GM10248 (cell line): ENCODE measurements at places on chromosomes 5 and 9.

- DNase-seq = no peak
Measured at GRCh38 chr5:136425921-136426320, 60.6 kb upstream of the TRPC7 start.

- no peak for DNase-seq
Measured at GRCh38 chr5:153655201-153655510, 164.7 kb downstream of the GRIA1 start.

- no peak for DNase-seq
Measured at GRCh38 chr9:135080286-135081263, 6.9 kb upstream of the OLFM1 start.

GRCh38 chr5:138241688-138242571 is 28.8 kb upstream of the CDC23 start:
- peak; percentile 37 for DNase-seq

GRCh38 chr5:139110526-139111168 is 87.5 kb downstream of the SIL1 start:
- no peak for DNase-seq

- no peak for DNase-seq
Measured at GRCh38 chr5:96747720-96748119, 60.0 kb downstream of the ERAP1 start.

DNA sequence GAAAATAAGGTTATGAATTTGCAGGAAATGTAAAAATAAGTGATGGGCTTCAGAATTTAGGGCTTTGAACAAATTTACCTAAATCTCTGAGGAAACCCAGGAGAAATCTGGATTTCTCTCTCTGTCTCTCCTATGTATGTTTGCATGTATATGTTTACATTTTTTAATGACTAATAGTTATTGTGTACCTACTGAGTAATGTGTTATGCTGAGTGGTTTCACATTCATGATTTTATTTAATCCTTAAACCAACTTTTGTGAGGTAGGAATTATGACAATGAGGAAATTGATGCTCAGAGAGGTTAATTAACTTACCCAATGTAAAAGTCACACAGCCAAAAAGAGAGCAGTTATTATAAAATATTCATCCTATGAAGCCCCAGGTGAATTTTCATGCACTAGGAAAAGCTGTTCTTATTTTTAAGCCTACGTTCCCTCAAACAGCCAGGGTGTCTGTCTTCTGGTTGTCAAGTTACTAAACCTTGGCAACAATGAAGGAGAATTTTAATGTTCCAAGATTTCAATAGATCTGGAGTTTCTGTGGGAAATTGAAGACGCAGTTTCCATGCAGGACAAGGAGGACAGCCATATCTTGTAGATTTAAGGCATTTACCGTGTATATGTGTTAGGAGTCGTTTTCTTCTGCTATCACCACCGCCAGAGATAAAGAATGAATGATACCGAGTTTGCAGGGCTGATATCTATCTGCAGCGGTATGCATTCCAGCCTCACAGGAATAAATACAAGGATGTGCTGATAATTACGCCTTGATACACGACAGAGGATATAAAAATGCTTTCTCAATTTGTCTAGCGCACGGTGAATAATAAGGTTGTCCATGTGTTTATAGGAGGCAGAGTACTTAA is 484.8 kb downstream of the ZSWIM6 start:
- no peak for DNase-seq

GRCh38 chr9:69689991-69690538 is 17.9 kb upstream of the APBA1 start:
- no peak for DNase-seq

- DNase-seq = no peak
Measured at GRCh38 chr5:118042076-118042475, 946.3 kb downstream of the DTWD2 start.

DNA sequence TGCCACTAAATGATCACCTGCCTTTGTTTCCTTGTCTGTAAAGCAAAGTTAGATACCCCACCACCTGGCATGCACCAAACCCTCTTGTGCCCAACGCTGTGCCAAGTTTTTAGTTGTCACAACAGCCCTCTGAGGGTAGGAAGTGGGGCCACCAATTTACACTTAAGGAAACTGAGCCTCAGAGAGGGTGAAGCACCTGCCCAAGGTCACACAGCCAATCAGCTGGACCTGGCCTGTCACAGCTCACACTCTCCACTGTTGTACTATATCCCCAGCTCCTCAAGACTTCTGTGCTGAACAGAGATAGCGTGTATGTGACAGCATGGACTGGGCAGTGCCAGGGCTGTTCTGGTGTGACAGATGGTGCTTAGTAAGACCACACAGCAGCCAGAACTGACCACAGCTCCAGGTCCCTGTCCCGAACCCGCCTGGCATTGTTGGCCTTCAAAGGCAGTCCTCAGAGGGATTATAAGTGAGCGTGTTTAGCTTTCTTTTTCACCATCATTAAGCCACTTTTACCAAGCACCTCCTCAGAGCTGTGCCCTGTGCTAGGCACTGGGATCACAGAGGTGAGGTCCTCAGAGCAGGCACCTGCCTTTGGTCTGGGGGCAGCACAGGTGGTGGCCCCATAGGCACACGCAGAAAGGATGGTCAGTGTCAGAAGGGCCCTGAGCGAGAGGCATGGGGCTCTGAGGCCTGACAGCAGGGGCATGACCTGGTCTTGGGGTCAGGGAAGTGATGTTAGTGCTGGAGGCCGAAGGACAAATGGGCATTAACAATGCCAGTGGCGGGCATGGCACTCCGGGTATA is 71.1 kb downstream of the COL27A1 start:
- no peak for DNase-seq

DNA sequence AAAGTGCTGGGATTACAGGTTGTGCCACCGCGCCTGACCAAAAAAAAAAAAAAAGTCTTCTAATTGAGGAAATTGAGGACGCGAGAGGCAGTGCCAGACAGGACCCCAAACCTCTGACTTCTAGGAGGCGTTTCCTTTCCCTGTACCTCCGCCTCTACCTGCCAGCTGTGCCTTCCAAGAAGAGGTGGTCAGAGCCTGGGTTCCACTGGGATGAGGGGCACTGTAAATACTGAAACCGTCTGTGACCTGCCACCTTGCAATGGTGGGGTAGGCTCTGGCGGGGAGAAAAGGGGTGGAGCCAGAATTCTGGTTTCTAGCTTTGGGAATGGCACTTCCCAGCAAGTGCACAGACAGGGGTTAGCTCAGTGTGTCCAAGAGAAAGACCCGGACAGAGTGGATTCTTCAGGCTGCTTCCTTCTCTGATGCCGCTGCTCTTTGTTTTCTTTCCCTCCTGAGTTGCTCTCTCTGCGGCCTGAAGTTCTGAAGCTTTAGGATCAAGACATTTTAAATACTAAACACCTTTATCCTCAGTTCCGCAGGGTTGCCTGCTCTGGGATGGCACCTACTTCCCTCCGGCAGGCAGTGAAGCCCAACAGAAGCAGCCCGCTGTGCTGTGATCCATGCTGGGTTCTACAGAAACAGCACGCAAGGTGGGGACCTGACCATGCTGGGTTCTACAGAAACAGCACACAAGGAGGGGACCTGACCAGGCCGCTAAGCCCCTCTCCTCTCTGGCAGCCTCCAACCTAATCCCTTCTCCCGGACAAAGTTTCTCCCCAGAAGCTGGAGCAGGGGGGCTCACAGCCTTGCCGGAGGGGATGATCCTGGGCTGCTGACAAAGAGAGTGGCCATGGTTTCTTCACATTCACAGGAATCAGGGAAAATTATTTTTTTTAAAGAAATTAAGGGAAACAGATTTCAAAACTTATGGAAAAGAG is 65.2 kb downstream of the OTULIN start:
- no peak for DNase-seq

- no peak for DNase-seq
Measured at GRCh38 chr5:135271533-135272310, 127.3 kb downstream of the MACROH2A1 start.

DNA sequence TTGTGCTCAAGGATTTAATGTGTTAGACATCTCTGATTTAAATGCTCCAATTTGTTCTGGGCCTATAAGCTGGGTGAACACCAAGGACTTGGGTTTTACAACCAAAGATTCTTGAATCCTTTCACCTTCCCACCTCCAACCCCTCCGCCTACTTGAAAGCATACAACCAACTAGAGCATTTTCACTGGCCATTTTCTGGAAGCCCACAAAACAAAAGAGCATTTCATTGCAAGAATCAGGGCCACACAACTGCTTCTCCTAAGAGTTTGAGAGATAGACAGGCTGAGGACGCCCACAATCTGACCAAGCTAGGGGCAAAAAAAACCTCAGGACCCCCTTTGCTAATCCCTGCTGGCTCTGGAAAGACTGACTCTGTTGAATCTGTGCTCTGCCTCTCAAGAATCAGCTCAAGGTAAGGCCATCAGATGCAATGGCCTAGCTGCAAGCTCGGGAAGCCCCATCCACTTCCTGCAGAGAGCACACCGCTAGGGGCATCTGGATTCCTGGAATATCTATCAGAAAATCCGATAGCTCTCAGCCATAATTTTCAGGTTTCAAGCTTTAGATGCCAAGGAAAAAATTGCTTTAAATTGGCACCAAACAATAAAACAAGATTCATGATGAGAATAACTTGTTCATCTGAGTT is 57.7 kb downstream of the RETREG1 start:
- DNase-seq = no peak

- no peak for DNase-seq
Measured at GRCh38 chr5:166505067-166505466, 1786.4 kb upstream of the WWC1 start.

DNA sequence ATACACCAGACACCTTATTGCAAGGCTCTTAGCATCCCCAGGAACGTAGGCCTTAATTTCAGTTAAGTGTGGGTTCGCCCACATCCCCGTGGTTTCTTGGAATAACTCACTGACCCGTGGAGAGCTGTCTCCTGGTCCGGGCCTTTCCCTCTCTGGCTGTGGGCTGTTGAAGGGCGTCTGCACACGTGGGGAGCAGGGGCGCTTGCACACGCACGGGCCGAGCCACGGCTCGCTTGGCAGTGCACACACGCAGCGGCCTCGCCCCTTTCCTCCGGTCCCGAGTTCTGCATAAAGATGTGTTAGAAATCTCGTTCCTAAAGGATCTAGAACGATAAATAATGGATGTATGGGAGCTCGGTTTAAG is 141.9 kb downstream of the PBX3 start:
- DNase-seq = peak; percentile 8

DNA sequence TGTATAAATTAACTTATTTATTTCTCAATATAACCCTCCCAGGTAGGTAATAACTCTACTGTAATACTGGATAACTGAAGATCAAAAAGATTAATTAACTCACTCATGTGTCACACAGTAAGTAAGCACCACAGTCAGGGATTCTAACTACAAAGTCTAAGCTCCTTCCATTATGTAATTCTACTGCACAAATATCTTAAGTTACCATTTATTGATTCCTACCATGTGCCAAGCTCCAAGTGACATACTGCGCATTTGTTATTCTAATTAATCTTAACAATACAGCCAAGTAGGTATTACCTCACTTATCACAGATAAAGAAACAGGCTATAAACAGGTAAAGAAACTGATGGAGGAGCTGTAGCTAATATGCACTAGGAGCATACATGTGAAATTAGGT is 58.3 kb downstream of the RANBP6 start:
- DNase-seq = no peak

GRCh38 chr5:138605254-138605972 is 30.2 kb upstream of the HSPA9 start:
- DNase-seq = peak; percentile 46

DNA sequence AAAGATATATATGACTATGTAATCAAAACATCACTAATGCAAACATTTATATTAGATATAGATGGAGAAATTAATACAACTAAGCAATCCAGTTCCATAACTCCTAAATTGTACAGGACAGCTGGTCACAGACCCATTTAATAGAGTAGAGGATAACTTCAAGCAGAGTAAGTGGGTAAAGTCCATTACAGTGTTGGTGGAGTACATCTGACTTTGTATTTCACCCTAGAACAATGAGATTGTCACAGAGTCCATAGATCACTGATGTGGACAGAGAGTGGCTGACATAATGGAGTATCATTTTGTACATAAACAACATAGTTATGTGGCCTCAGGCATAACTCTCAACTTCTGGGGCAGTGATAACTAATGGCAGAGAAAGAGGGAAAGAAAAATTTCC is 267.8 kb upstream of the KLF9 start:
- DNase-seq = no peak

DNA sequence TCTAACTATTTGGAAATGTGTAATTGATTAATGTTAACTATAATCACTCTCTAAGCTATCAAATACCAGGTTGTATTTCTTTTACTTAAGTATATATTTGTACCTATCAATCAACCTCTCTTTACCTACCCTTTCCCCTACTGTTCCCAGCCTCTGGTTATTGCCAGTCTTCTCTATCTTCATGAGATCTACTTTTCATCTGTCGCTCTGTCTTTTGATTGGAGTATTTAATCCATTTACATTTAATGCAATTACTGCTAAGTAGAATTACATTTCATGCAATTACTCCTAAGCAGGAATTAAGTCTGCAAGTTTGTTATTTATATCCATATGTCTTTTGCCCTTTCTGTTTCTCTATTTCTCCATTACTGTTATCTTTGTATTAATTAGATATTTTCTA is 148.1 kb downstream of the MAT2B start:
- DNase-seq = no peak

GRCh38 chr9:90296539-90296938 is 346.1 kb downstream of the DIRAS2 start:
- DNase-seq = no peak

- DNase-seq = no peak
Measured at GRCh38 chr9:129328355-129329042, 150.4 kb upstream of the IER5L start.

GRCh38 chr9:123266655-123267399 is 1.6 kb downstream of the STRBP start:
- no peak for DNase-seq

GRCh38 chr5:36691696-36692371 is 85.4 kb downstream of the SLC1A3 start:
- no peak for DNase-seq

DNA sequence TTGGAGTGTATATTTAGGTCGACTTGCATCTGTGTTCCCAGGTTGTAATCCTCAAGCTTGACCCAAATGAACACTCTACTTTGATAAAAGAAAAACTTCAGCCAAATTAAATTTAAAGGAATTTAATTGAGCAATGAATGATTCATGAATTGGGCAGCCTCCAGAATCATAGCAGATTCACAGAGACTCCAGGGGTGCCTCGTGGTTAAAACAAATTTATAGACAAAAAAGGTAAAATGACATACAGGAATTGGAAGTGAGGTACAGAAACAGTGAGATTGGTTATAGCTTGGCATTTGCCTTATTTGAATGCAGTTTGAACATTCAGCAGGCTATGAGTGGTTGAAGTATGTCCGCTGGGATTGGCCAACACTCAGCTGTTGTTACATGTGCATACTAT is 21.6 kb upstream of the SPATA31D4 start:
- DNase-seq = no peak
